ENCODE measurements at places on chromosomes 16 and 17.

DNA sequence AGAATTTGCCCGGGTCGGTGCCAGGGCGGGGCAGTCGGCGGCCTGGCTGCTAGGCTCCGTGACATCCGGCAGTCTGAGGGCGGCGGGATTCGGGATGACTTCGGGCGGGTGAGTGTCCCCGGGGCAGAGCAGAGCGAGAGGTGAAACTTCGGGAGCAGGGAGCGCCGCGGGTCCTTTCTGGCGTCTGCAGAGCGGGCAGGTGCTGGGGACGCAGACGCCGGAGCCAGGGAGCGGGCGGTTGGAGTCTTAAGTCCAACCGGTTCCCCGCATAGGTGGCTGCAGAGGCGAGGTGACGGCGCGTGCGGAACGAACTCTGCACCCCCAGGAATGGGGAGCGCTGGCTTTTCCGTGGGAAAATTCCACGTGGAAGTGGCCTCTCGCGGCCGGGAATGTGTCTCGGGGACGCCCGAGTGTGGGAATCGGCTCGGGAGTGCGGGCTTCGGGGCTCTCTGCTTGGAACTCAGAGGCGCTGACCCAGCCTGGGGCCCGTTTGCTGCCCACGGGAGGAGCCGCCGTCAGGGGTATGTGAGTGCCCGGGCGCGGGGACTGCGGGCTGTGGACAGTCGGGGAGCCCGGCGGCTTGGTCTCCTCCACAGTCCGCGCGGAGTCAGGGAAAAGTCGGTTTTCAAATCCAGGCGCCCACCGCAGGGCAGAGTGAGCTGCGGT is at the start of gene B4GALNT2:
TSS of gene B4GALNT2 (plus strand) at position 71 of the 666 bp plus-strand sequence. CDS start at position 95, 24 bp downstream.
- DNase-seq, result no peak

DNA sequence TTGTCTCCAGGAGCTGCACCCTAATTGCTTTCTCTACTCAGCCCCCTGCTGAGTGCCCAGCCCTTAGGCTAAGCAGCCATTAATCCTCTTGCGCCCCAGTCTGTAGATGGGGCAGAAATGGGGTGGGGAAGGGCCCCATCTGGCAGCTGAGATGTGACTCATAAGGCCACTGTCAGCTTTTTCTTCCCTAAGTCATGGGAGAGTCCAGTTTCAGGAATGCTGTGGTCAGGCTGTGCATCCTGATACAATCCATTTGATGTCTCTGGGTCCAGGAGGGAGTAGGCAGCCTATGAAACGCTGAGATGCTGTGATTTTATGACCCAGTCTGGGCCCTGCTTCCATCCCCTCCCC is 12.3 kb downstream of the PLXDC1 start:
- no peak for DNase-seq

DNA sequence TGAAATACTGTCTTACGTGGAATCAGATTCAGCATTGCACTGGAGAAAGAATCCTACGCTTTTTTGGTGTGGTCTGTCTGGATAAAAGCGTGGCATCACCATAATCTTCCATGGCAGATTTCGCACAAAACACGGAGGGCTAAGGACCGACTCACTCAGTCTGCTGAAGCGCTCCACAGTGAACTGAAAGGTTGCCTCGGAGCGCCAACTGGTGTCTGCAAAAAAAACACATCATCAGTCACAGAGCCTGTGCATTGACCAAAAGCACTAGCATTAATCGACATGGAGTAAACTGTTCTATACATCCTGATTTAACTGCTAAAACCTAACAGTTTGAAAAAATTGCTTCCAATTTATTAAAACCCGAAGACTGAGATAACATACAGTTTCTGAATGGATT is 40.5 kb downstream of the USP7 start:
- DNase-seq, result no peak

- no peak for DNase-seq
These were observed 59.8 kb downstream of the ADCY9 start for GRCh38 chr16:4056161-4057105.

GRCh38 chr16:575354-576196 is 5.8 kb downstream of the PIGQ start:
- DNase-seq, result no peak

DNA sequence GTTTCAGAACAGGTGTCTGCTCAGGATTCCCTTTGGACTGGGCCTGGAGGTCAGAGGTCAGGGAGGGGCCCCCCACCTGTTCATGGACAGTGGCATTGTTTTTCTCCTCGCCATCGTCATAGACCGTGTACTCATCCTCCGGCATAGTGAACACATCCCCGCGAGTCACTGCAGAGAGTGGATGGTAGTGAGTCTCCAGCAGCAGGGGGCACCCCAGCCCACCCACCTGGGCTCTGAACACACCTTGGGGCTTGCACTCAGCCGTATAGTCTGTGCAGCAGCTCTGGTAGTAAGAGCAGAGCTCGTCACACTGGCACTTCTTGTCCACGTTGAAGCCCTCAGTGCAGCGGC is 448 bp downstream of the VTN start:
- DNase-seq, result no peak

- no peak for DNase-seq
These were observed 68.5 kb upstream of the AMZ2 start for GRCh38 chr17:68179236-68179925.

Data from stimulated activated CD4-positive, alpha-beta T cell treated with anti-CD3 and anti-CD28 coated beads, Interleukin-15, amount 100 ng/mL, for 1 hour (primary cell).